ENCODE measurements at places on chromosomes 16 and 17. TPM values are rescaled to one million over a fixed set of nuclear protein-coding genes. Genes with fewer than 3 reads are reported as not detected.

The ZG16B gene
- total RNA-seq = 0.68 TPM

The P2RX1 gene
- not detected for total RNA-seq

The HOXB7 gene
- 0.78 TPM for total RNA-seq

The TERB1 gene
- total RNA-seq = under 0.01 TPM

The TOP2A gene
- 2.1 TPM for total RNA-seq

The TRAP1 gene
- 121 TPM for total RNA-seq

The LRRC37A gene
- total RNA-seq = 1.4 TPM

Data from nasal cavity respiratory epithelium epithelial cell of viscerocranial mucosa (primary cell).